RCC 7860 (cell line): ENCODE measurements at places on chromosomes 4 and X.

GRCh38 chr4:146124023-146124680 lies 51.4 kb upstream of the LSM6 start:
- no peak for DNase-seq

DNA sequence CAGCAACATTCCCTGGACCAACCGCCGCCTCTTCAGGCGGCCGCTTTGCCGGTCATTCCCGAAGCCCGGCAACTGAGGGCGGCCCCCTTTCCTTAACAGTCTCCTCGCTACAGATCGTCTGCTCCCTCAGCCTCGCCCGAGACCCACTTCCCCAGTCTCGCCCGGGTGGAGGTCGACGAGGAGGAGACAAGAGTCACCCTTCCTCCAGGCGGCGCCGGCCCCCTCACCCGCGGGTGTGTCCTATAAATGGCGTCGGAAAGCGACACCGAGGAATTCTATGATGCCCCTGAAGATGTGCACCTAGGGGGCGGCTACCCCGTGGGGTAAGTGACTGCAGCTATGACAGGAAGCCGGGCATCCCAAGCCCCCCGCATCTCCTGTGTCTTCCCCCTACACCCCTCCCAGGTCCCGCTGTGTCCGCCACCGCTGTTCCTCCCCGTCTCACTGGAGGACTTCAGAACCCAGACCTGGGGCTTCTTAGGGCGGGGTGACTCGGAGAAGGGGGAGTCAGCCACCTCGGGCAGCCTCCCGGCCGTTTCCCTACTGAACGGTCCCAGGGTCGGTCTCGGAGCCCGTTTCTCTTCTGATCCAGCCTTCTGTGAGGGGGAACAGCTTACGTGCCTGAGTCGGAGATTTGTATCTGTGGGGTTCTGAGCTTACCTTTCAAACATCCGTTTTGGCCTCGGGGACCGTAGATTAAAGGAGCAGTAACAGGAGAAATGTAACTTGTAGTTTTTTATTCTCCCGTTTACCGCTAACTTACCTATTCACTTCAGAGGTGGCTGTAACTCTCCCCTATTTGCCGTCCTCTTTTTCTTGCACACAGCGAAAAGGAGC lies 570 bp downstream of the WDR44 start:
- no peak for DNase-seq

DNA sequence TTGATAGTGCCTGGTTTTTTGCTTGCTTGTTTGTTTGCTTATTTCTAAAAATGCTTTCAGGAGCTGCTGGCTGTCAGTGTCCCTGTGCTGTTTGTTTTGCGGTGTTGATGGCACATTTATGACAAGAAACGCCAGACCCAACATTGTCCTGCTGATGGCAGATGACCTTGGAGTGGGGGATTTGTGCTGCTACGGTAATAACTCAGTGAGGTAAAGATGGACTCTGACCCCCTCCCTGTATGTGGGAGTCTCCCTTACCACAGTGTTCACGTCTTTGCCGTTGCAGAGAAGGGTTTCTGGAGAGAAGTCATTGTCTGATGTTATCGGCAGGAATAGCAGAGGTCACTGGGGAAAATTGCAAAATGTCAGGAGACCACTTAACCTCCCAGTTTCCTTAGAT lies at the start of gene ARSH:
ARSH (plus strand) TSS at position 52 of the 400 bp plus-strand sequence; CDS start at position 119, 67 bp downstream.
- no peak for DNase-seq

DNA sequence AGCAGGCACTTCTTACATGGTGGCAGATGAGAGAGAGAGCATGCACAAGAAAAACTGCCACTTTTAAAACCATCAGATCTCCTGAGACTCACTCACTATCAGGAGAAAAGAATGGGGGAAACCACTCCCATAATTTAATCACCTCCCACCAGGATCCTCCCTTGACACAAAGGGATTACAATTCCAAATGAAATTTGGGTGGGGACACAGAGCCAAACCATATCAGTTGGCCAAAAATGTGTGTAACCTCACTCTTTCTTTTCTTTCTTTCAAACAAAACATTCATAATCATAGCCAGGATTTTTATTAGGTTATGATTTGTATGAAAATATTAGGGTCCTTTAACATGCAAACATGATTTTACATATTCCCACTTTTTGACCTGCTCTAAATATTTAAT lies 222.1 kb downstream of the PCDH18 start:
- no peak for DNase-seq

DNA sequence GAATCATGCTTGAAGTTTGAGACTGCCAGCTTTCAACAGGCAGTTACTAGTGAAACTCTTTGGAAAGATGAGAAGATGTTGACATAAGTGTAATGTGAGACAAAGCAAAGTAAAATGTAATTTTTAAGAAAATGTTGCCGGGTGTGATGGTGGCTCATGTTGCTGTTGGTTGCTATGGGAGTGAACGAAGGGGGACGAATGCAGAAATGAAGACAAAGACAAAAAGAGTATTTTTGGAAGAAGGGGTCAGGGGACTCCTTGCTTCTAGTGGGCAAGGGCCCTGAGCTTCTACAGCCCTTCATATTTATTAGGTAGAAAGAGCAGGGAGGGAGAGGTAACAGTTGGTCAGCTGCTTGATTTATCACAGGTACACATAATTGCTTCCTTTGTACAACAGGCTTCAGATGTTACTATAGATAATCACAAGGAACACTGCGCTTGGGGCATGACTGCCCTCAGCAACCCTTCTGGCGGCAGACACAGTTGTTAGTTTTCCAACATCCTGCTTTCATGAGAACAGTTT lies 11.9 kb upstream of the UGDH start:
- DNase-seq: no peak

GRCh38 chr4:83114576-83114975 lies at the start of gene PLAC8:
PLAC8 (minus strand) TSS chr4:83114729; CDS start chr4:83107921, 6,808 bp downstream.
- DNase-seq: peak; percentile 58

DNA sequence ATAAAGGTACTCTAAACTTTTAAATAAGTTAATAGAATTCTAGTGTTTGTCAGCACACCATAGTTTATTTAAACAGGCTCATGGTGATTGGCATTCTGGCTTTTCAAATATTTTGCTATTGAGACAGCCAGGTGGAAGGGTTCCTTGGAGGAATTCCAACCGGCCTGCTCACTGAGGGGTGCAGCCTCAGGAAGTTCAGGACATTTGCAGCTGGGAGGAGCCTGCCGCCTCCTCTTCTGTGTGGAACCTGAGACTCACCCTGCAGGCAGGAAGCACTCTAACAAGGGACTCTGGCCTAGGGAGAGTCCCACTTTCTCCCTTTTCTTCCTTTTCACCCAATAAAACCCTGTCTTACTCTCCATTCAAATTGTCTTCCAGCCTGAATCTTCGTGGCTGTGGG lies 1328.0 kb downstream of the FSTL5 start:
- DNase-seq: no peak

- no peak for DNase-seq
Measured at GRCh38 chrX:374596-374995, 12.1 kb downstream of the PPP2R3B start.

DNA sequence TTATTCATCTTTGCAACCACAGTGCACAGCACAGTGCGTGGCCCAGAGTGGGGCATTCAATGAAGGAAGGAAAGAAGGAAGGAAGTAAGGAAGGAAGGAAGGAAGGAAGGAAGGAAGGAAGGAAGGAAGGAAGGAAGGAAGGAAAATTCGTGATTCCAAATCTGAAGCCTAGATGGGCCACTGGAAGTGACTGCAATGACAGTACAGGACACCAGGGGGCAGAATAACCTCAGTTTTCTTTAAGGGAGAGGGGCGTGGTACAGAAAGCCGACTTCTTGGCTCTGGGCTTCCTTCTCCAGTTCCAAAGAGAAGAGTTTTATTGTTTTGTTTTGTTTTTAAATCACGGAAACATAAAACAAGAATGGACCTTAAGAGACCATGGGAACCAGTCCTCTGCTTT lies 47.8 kb downstream of the APLN start:
- DNase-seq: peak; percentile 4

DNA sequence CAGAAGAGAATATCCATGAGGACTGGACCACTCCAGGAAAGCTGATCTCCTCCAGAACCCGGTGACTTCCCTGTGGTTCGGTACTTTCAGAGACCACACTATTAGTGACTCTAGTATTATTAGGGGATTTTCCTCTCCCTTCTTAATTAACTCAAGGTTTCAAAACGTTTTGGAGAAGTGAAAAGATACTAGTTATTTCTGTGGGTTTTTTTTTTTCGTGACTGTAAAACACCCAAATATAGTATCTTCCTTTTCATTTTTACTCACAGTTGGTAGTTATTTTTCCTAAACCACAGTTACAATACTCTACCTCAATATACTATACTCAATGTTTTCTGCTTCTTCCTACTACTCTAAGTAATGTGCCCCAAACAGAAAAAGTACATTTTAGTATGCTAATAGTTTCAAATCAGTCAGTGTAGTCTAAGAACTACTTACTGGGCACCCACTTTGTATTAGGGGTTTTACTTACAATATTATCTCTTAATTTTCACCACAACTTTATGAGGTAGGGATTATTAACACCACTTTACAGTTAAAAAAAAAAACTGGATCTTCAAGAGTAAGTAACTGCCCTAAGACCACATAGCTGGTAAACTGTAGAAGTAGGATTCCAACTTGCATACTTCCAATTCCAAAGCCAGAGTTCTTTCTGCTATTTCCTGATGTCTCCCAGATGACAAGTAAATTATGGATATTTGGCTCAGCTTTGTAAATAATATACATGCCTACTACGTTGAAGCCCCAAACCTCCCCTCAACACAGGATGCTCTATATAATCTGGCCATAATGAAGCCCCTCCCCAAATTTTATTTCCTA lies 45.0 kb downstream of the SLC9A7 start:
- DNase-seq: no peak

DNA sequence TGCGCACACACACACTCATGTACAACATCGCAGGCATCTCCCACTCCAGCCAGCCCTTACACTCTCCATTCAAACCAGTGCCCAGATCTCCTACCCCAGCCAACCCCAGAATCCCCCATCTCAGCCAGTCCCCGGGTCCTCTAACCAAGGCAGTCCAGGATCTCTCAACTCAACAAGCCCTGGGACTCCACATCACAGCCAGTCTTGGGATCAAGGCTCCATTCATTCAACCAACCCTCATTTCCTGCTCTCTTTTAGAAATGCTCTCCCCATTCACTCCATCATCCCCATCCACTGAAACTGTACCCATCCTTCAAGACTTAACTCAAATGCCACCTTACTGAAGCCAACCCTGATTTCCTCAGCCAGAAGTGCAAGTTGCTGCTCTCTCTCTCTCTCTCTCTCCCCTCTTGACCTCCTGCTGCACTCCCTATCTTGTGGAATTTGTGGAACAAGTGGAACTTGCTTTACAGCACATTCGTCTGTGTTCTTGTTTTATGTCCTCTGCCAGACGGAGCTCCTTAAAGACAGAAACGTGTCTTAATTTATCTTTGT lies 40.6 kb upstream of the IQSEC2 start:
- no peak for DNase-seq

- DNase-seq: peak; percentile 29
Measured at GRCh38 chr4:89254847-89255246, 52.8 kb downstream of the GPRIN3 start.

DNA sequence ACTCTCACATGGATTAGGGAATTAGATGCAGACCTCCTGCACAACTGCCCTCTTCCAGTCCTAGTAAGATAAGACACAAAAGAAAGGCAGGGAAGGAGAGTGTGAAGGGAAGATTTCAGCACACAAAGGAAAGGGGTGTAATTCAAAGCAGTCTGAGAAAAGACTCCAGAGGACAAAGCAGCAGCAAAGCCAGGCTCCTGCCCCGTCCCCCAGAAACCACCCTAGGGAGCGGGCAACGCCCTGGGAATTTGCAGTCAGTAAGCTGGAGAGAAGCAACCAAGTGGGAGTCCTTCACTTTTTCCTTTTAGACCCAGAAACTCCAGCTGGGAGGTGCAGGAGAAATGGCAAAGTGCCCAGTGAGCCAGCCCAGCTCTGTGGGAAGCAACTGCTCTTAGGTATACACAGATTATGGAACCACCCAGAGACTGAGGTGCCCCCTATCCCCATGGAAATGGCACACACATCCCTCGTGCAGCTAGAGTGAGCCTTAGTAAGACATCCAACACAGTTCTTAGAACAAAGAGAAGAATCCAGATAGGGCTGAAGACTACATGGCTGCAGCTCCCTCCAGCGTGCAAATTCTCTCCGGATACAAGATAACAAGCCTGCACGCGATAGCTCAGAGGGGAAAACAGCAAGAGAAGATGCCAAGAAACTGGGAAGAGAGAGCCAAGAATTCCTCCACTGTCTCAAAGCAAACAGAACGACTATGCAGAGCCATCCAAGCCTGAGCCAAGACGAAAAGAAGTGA lies 26.5 kb upstream of the IRAK1 start:
- no peak for DNase-seq

DNA sequence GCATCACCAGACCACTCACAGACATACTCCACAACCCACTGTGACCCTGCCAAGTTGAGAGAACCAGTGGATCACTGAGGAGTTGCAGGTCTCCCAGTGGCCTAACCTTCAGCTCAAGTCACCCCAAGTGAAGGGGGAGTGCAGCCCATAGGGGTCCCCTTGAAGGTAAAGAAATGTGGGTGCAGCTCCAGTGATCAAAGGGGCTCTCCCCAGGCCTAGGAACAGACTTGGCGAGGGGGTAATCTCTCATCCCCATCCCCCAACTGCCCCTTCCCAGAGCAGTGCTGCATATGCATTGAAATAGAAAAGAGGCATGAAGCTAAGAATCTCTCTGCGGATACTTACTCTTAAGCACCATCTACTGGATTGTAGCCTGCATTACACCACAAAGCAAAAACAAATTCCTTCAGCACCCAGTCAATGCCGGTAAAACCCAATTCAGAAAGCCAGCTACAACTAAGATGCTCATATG lies 27.0 kb downstream of the MAGEE1 start:
- peak; percentile 5 for DNase-seq

DNA sequence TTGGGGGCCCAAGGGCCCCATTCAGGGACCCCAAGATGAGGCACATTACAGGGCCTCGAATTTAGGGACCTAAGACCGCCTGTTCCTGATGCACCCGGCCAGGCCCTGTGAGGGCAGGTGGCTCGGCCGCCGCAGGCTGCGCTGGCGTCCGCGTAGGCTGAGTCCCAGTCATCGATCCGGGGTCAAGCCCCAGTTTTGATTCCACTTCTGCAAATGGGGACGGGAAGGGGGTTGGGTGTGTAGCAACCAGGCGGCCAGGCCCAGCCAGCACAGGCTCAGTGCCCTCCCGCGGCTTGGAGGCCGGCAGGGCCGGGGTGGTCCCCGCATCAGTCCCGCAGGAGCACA lies 327 bp downstream of the PNPLA4 start:
- DNase-seq: no peak

- DNase-seq: no peak
Measured at GRCh38 chr4:12459126-12459525, 1025.0 kb downstream of the RAB28 start.

GRCh38 chrX:17082831-17083230 lies 136.4 kb downstream of the REPS2 start:
- no peak for DNase-seq

DNA sequence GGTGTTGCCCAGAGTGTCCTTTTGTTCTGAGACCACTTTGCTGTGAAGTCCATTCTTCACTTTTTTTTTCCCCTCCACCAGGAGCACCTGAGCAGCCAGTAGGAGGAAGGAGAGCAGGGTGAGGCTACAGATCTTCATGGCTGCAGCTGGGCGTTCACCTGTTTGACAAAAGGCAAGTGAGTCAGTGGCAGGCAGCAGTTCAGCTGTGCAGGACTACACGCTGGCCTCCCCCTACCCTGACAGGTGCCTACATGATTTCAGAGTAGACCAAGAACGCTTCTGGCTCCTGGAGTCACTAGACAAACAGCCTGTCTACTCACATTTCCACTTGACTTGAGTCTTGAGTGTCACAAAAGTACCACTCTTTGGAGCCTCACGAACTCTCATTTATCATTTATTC lies 2.0 kb downstream of the FGFBP1 start:
- no peak for DNase-seq
